CD4-positive, alpha-beta T cell treated with Interleukin-4 for 1 hour (primary cell): ENCODE measurements at places on chromosomes 6 and 20.

- DNase-seq: no peak
Measured at GRCh38 chr6:132365281-132365907, 35.9 kb downstream of the MOXD1 start.

DNA sequence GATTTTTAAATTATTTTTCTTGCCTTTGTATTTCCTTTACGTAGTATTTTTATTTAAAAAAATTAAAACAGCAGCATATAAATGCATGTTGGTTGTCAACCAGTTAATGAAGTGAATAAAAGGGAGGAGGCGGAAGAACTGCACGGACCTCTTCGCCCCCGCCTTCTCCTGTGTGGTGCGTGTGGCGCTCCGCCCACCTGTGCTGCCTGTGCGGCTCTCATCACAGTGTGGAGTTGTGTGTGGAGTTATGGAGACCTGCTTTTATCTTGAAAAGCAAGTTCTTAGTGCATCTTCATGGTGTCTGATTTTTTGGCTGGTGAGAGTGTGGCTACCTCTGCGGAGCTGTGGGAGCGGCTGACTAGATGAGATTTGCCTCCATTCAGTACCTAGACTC lies 58.4 kb downstream of the PTPN1 start:
- DNase-seq: no peak

DNA sequence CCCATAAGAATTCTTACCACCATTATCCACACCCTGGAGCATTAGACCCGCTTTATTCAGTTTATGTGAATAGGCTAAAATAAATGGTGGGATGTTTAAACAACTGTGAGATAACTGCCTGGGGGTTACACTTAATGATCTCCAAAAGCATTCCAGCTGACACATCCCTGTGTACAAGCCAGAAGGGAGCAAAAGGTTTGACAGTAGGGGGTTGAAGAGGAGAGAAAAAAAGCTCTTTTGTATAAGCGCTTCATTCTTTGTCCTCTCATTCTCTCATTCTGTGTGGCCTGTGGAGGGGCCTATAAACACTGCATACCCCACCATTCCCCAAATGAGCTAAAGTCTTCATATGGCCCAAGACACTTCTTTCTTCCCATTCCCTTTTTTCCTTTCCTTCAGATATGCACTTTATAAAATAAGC lies 30.8 kb upstream of the COL21A1 start:
- DNase-seq: no peak

GRCh38 chr6:56977192-56977591 lies 22.3 kb downstream of the BEND6 start:
- no peak for DNase-seq

DNA sequence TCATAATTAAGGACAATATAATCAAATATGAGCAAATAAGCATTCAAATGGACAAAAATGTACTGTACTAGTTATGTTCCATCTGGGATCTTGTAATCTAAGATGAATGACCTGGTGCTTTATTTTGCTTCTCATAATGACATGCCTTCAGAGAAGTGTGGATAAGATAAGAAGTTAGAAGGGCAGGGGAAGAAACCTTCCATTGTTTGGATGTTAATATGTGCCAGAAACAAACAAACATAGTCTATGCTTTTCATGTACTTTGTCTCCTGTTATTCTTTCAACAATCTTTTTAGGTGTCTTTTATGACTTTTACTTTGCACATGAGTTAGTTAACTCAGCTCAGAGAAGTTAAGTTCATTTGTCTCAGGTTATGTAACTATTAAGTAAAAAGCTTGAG lies 511.5 kb upstream of the SOX4 start:
- DNase-seq: no peak

- DNase-seq: no peak
Measured at GRCh38 chr6:89482126-89482525, 49.2 kb downstream of the ANKRD6 start.

- DNase-seq: no peak
Measured at GRCh38 chr20:2151858-2152281, 50.2 kb downstream of the STK35 start.

DNA sequence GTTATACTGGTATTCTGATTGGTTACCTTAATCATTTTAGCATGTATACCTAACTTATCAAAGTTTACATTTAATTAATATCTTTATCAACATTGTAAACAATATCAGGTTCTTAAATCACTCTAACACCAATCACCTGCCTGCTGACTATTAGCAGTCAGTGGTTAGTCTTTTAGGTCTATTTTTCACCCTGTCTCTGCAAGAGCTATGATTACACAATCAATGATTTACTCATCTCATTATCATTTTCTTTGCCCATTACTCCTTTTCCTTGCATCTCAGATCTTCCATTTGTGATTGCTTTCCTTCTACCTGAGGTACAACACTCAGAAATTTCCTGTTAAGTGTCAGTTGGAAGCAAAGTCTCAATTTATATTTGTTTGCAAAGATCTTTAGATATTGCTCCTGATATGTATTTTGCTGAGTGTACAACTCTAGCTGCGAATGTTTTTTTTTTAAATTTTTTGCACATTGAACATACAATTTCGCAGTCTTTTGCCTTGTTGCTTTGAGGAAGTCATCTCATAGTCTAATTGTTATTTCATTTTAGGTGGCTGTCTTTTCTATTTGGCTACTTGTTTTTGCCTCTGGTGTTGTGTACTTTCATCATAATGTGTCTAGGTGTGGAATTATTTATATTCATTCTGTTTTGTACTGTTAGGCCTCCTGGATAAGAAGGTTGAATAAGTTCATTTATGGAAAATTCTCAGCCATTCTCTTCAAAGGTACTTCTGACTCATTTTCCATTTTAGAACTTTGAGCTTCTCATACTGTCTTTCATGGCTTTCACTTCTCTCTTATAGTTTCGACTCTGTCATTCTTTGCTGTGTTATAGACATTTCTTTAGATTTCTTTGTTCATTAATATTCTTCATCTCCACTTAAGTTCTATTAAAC lies 104.9 kb upstream of the CEP162 start:
- no peak for DNase-seq

DNA sequence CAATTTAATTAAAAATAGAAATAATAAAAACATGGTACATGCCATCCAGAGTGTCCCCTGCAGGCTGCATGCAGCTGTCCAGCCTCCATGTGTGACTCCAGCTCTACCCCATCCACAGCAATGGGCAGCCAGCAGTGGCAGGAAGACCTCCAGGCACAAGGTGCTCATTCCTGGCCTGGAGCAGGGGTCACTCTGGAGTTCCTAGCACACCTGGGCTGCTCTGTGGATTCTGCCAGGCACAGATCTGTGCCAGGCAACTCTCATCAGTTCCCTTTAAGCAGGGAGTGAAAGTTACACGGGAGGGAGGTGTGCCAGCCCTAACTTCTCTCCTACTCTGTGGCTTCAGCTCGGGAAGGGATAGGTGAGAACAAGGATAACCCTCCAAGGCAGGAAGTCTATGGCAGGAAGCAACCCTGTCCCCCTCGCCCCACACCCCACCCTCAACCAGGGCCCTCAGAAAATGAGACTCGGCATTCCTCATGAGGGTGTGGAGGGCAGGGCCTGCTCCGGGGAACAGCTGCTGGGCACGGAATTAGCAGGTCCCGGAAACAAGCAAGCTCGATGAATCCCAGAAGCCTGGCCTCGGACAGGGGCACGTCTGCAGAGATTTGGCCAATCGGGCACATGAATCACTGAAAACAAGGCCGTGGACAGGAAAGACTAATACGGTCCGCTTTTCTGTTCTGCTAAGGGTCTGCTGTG lies 10.0 kb downstream of the JPH2 start:
- no peak for DNase-seq

DNA sequence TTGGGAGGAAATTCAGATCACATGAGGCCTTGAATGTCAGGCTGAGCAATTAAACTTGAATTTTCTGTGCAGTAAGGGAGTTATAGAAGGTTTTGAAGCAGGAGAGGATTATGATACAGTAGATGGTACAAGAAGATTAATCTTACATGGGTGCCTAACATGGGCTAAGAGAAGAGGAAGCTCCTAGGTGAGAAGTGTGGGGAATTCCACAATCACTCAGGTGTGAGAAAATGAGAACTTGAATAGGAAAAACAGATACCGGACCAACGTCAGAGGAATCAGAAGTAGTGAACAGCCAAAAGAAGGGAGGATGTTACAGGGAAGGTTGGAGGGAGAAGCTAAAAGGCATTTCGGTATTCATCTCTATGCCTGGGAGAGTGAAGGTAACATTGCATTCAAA lies 250.7 kb upstream of the SLC35B3 start:
- no peak for DNase-seq

- DNase-seq: no peak
Measured at GRCh38 chr20:6583134-6583738, 184.2 kb upstream of the BMP2 start.

GRCh38 chr6:148671085-148671484 lies 75.7 kb upstream of the UST start:
- no peak for DNase-seq

DNA sequence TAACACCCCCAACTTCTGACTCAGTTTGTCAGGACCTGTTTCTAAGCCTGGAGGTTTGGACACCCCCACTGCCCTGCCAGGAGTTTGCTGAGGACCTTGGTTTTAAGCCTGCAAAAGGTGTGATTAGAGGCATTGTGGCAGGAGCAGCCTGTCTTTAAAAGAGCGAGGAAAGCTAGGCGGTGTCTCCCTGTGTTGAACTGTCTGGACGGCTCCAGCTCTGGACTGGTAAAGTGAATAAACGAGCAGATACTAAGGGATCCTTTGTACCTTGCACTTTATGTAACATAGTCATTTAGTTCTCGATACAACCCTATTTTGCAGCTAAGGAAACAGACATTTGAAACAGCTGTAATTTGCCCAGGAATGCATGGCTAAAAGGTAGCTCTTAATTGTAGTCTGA lies 14.4 kb downstream of the FAM83D start:
- no peak for DNase-seq

GRCh38 chr6:110550353-110550752 lies 73.9 kb upstream of the SLC22A16 start:
- DNase-seq: no peak

GRCh38 chr20:43987531-43987930 lies 72.9 kb downstream of the TOX2 start:
- no peak for DNase-seq

DNA sequence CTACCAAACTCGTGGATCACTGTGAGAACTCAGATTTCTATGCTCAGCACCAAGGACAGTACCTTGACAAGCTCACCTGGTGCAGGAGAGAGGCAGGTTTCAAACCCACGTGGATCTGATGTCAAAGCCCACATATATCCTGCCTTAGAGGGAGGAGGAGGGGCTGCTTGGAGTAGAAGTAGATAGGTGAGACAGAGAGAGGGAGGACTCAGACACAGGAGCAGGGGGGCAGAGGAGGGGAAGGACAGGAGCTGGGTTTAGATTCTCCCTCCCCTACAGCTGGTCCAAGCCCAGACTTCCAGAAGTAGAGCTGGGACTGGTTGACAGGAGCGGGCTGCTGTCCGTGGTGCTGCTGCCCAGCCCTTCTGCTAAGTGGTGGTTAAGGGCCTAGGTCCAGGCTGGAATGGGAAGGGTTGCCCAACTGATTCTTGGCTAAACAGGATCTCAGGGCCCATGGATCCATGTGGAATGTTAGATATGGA lies 77.5 kb downstream of the CDH22 start:
- no peak for DNase-seq

DNA sequence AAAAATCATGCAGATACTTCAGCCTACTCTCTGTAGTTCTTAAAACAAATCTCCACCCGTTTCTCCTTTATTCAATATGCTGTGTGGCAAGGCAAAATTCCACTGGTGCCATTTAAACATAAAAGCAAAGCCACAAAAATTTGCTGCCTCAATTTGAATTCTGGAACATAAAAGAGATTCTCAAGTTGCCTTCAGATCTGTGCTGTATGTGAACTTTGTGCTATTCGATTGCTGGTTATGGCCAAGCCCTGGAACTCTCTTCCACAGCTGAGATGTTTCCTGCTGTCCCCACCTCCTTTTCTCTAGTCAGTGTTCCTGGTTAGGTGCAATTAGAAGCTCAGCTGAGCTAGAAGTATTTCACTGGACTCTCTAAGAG lies 395.3 kb upstream of the BTBD3 start:
- DNase-seq: no peak
